Nephron progenitor cell (in vitro differentiated cells): ENCODE measurements at places on chromosomes 2 and 18.

- H3K36me3 ChIP-seq: no peaks in the 10 kb centered on the region
- DNase-seq: no peak
- no peak overlapping the region for H3K27ac ChIP-seq
- H3K4me3 ChIP-seq: no peak overlapping the region
- no peaks in the 10 kb centered on the region for H3K4me1 ChIP-seq
- H3K27me3 ChIP-seq: peaks cover 4% of the 10 kb centered on the region
Observed at GRCh38 chr18:22503803-22504202, 86.1 kb upstream of the CTAGE1 start.

DNA sequence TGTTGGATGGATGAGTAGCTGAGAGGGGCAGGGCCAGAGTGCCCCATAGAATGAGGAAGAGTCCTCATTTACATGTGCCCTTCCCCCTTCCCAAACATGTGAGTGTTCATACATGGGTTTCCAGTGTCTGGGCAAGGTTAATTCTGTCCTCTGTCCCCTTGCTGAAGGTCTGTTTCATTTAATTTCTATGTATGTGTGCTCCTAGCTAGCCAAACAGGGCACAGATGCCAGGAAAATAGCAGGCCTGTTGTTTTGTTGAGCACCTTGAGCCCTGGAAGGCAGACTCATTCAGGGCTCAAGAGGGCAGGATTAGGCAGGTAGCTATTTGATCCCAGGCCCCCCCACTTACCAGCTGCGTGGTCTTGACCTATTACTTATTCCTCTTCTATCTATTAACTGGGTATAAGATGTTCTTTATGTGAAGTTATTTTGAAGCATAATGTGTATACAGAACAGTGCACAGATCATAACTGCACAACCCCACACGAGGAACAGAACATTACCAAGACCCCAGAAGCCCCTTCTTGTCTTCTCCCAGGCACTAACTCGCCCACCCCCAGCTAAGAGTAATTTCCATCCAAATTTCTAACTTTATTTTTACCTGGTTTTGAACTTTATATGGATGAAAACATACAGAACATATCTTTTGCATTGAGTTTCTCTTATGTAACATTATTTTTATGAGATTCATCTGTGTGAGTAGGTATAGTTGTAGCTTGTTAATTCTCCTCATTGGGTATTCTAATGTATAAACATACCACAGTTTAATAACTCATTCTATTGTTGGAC is 164.3 kb downstream of the RPIA start:
- H3K36me3 ChIP-seq: no peaks in the 10 kb centered on the region
- H3K27me3 ChIP-seq: no peaks in the 10 kb centered on the region
- no peaks in the 10 kb centered on the region for H3K4me1 ChIP-seq
- no peak for DNase-seq
- no peak overlapping the region for H3K27ac ChIP-seq

DNA sequence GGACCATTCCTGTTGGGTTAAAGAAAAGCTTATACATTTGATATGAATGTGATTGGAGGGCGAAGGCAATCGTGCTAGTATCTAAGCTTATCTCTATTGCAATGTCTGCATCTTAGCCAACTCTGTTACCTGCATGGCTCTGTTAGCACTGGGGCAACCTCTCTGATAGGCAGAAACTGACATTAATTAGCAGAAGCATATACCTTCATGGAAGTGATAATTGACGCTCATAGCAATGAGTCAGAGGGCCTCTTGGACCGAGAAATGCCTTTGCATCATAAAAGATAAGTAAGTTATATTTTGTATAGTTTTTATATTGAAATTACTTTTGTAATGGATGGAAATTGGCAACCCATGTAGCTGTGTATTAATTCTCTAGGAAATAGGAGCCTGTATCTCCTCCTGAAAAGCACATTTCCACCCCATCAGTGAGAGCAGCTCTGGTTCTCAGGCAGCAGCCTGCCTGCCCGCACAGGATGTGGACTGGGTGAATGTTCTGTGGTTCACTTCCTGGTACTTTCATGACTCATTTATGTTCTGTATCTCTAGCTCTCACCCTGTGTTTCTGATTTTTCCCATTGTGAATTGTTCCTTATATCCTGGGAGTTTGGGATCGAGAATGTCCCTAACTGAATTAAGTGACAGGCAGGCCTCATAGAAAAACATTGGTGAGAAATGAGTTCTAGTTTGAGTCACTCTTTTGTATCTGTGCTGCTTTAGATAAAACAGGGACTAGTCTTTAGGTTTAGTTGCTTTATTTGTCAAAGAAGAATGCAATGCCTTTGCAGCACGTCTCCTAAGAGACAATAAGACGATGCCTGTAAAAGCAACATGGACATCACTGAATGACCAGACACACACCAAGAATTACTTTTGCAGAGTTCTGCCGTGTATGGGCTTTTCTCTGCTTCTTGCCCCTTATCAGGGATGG is 344.9 kb downstream of the DCDC2C start:
- no peaks in the 10 kb centered on the region for H3K36me3 ChIP-seq
- peaks cover 13% of the 10 kb centered on the region for H3K27me3 ChIP-seq
- no peak overlapping the region for H3K4me3 ChIP-seq
- H3K4me1 ChIP-seq: no peaks in the 10 kb centered on the region
- DNase-seq: no peak

DNA sequence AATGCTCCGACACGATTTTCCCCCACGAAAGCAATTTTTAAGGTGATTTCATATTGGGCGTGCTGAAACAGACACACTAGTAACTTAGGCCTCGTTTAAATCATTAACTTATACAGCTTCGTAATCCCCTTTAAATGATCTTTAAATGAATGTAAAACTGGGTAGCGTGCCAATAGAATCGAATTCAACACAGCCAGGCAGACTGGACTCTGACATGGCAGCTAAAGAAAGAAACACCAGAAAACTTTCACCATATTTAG is 2.4 kb upstream of the ID2 start:
- peaks cover 24% of the 10 kb centered on the region for H3K36me3 ChIP-seq
- peak overlapping the region; percentile 99 for H3K27ac ChIP-seq
- no peak for DNase-seq
- peaks cover 50% of the 10 kb centered on the region for H3K4me1 ChIP-seq
- H3K27me3 ChIP-seq: peaks cover 16% of the 10 kb centered on the region

DNA sequence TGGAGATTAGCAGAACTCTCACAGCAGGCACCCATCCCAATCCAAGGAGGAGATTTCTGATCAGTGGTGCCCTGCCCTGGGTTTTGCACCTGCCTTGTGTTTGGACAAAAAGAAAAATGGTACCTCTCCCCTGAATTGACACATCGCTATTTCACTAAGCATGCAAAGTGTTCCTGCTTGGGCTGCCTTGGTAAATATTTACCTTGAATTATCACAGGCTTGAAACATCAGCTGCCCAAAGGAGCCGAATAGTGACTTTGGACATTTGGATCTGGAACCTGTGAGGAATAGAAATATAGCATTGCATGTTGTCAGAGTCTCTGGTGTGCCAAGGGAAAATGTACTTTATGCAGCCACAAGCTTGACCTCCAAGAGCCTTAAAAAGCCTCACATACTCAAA is 926.4 kb upstream of the FANCL start:
- peaks cover 6% of the 10 kb centered on the region for H3K27me3 ChIP-seq
- no peak for DNase-seq
- H3K4me3 ChIP-seq: no peak overlapping the region
- H3K27ac ChIP-seq: no peak overlapping the region

- no peaks in the 10 kb centered on the region for H3K27me3 ChIP-seq
- peak overlapping the region; percentile 52 for H3K4me3 ChIP-seq
- H3K36me3 ChIP-seq: peaks cover 12% of the 10 kb centered on the region
- DNase-seq: no peak
- H3K4me1 ChIP-seq: peaks cover 32% of the 10 kb centered on the region
Observed at GRCh38 chr18:9869715-9870430, 15.9 kb upstream of the TXNDC2 start.

DNA sequence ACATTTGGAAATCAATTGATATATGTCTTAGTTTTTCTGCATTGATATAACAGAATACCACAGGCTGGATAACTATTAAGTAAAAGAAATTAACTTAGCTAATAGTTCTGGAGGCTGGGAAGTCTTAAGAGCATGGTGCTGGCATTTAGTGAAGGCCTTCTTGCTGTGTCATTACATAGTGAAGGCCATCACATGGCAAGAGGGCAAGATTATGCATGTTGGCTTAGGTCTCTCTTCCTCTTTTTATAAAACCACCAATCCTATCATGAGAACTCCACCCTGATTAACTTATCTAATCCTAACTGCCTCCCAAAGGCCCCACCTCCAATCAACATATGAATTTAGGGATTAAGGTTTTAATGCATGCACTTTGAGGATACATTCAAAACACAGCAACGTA is 225.5 kb upstream of the VRK2 start:
- H3K4me1 ChIP-seq: no peaks in the 10 kb centered on the region
- DNase-seq: no peak
- H3K36me3 ChIP-seq: no peaks in the 10 kb centered on the region
- H3K27me3 ChIP-seq: no peaks in the 10 kb centered on the region
- no peak overlapping the region for H3K4me3 ChIP-seq

DNA sequence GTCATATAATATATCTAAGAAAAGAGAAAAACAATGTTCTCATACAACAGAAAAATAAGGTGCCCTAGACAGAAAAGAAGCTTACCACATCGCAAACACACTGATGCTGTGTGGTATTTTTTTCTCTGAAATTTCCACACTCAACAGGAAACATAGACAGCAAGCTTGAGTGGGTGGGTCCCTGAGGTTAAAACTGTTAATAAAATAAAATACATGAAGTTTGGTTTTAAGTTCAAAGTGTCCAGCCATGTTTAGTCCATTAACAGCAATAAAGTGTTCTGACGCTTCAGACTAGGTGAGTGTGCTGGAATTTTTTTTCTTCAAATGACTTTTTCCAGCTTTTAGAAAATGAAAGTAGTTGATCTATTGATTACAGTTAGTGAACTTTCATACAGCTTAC is 83.3 kb upstream of the EPB41L5 start:
- H3K27ac ChIP-seq: no peak overlapping the region
- H3K36me3 ChIP-seq: peaks cover 8% of the 10 kb centered on the region
- H3K27me3 ChIP-seq: no peaks in the 10 kb centered on the region
- H3K4me1 ChIP-seq: no peaks in the 10 kb centered on the region

DNA sequence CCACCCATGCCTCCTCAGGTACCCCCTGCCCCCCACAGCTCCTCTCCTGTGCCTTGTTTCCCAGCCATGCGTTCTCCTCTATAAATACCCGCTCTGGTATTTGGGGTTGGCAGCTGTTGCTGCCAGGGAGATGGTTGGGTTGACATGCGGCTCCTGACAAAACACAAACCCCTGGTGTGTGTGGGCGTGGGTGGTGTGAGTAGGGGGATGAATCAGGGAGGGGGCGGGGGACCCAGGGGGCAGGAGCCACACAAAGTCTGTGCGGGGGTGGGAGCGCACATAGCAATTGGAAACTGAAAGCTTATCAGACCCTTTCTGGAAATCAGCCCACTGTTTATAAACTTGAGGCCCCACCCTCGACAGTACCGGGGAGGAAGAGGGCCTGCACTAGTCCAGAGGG is 803 bp upstream of the DES start:
- H3K27ac ChIP-seq: no peak overlapping the region
- H3K4me1 ChIP-seq: peaks cover 22% of the 10 kb centered on the region
- H3K4me3 ChIP-seq: no peak overlapping the region
- H3K27me3 ChIP-seq: peaks cover 27% of the 10 kb centered on the region
- H3K36me3 ChIP-seq: no peaks in the 10 kb centered on the region

DNA sequence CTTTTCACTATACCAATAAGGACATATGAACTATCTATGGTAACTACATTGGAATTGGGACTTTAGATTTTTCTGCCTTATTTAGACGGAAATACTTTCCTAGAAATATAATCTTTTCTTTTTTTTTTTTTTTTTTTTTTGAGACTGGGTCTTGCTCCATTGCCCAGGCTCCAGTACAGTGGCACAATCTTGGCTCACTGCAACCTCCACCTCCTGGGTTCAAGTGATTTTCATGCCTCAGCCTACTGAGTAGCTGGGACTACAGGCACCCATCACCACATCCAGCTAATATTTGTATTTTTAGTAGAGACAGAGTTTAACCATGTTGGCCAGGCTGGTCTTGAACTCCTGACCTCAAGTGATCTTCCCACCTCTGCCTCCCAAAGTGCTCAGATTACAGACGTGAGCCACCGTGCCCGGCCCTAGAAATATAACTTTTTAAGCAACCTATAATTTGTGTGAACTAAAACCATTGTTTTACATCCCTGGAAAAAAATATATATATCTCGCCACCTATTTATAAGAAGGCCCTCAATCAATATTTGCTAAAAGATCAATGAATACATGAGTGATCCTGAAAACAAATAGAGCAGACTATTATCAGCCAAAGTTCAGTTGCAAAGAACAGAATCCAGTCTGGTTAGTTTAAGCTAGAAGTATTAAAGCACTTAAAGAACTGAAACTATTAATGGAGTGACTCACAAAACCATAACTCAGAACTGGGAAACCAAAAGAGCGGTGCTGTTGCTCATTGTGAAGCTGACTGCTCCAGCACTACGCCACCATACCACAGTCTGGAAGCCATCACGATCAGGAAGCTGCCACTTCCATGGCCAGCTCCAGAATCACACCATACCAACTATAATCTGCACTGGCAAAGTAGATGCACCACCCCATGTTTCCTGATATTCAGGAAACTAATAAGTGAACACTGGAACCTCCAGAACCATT is 8.4 kb upstream of the HNRNPLL start:
- H3K36me3 ChIP-seq: peaks cover 6% of the 10 kb centered on the region
- peaks cover 31% of the 10 kb centered on the region for H3K4me1 ChIP-seq
- peaks cover 5% of the 10 kb centered on the region for H3K27me3 ChIP-seq
- no peak overlapping the region for H3K4me3 ChIP-seq
- no peak for DNase-seq

- H3K4me3 ChIP-seq: no peak overlapping the region
- no peaks in the 10 kb centered on the region for H3K36me3 ChIP-seq
- peaks cover 7% of the 10 kb centered on the region for H3K27me3 ChIP-seq
- H3K4me1 ChIP-seq: peaks cover 12% of the 10 kb centered on the region
- H3K27ac ChIP-seq: no peak overlapping the region
Observed at GRCh38 chr18:22868831-22869230, 64.3 kb upstream of the RBBP8 start.

DNA sequence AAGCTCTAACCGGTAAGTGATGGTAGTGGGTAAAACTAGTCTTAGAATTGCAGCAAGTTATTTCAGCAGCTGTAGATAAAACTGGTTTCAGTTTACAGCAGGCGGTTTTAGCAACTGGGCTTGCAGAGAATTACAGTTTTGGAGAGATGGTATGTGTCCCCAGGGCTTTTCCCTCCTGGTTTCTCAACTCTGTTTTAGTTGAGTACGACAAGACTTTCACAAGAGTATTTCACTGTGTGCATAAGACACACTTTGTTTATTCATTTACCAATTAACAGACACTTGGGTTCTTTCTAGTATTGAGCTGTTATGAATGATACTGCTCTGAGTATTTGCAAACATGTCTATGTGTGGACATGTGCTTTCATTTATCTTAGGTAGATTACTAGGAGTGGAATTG is 65.6 kb upstream of the RFX8 start:
- no peaks in the 10 kb centered on the region for H3K4me1 ChIP-seq
- no peak overlapping the region for H3K4me3 ChIP-seq
- no peaks in the 10 kb centered on the region for H3K36me3 ChIP-seq
- no peaks in the 10 kb centered on the region for H3K27me3 ChIP-seq
- no peak for DNase-seq
